ENCODE measurements at places on chromosomes 16 and 17. TPM values are rescaled to one million over a fixed set of nuclear protein-coding genes. Genes with fewer than 3 reads are reported as not detected.

- no peak for DNase-seq
These were observed 251.7 kb downstream of the CPPED1 start for GRCh38 chr16:12551946-12552345.

GTF3C1 gene
- total RNA-seq, result 41.3 TPM

DNA sequence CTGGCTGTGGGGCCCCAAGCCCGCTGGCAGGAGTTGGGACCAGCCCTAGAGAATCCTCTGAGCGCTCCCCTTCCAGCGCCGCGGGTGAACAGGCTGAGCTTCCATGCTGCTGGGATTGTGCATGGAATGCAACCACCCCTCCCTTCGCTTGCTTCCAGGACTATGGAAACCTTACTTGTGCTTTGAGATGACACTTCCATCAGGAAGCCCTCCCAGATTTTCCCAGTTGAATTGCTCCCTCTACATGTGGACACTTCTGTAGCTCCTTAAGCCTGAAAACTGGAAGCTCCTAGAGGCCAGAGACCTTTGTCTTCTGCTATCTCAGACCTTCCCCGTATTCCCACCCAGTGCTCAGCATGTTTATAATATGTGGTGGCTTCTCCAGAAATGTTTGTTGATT is 213.2 kb upstream of the RPL38 start:
- DNase-seq, result no peak

DNA sequence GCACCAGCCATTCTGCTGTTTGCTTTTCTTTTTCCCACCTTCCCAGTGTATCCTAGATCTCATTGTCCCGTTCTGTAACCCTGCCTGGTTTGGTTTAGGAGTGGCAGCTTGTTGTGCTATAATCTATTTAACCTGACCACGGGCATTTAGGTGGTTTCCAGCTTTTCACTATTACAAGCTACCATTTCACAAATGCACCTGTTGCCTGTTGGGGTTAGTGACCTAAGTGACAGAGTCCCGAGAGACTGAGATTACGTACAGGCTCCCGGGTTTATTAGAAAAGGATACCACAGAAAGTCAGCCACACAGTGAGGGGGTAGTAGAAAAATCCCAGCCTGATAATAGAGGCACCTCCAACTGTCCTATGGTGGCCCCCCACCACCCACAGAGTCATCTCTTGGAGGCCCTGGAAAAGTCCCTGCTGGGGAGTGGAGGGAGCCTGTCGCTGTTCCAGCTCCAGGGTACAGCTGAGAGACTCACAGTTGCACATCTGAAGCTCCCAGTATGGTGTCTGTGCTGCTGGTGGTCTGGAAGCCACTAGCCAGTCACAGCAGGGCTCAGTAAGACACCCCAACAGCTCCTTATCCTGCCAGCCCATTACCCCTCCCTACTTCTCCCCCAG is 21.2 kb downstream of the CLEC16A start:
- no peak for DNase-seq

DNA sequence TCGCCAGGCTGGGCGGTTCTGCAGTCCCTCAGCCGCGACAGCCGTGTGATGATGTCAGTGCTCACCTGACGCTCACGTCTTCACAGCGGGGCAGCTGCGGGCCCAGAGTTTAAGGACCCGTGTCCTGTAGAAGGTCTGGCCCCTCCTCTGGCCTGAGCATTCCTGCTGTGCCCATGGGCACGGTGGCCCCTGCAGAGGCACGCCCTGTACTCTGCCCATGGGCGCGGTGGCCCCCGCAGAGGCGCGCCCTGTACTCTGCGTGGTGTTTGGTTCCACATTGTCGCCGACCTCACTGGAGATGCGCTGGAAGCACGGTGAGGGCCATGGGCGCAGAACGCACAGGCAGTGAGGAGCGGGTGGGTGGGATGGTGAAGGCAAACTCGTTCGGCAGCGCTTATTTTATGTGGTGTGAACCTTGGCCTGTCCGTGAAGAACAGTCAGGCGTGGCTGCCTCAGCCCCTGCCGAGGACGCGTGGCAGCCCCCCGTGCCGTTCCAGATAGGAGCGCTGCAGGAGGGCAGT is 122.0 kb downstream of the BANP start:
- DNase-seq, result no peak

DNA sequence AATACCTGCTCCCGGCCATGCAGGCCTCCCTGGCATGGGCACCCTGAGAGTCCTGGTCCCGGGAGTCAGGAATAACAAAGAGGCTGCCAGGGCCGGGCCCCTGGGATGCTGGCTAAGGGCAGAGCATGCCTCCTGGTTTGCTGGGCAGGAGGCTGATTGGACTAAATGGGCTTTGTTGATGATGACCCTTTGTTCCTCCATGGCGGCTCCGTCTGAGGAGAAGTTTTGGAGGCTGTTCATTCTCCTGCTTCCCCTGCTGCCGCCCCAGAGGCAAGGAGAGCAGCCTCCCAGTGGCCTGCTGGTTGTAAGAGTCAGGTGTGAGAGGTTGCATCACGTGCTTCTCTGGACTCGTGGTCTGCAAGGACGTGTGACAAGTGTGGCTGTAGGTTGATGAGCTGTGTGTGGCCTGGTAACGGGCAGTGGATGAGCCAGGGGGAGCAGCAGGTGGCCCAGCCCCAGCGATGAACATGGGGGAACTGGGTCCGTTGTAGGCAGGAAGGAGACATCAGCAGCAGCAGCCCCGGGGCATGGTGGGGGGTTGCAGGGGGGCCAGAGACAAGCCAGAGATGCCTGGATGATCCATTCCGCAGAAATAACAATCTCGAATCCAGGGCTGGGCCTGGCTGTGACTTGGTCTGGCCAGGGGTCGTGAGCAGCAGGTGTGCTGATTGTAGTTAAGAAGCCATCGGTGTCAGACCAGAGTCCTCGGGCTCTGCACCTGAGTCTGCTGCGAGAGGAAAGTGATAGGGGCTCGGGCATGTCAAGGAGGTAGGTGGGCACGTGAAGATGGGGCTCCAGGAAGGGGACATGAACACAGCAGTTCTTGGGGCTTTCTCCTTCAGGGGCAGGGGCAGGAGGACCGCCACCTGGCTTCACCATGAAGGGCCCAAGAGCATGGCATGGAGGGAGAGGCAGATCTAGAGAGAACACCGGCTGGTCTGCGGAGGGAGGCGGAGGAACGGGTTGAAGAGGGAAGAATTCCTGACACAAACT is 101.4 kb downstream of the TNFRSF13B start:
- no peak for DNase-seq

DNA sequence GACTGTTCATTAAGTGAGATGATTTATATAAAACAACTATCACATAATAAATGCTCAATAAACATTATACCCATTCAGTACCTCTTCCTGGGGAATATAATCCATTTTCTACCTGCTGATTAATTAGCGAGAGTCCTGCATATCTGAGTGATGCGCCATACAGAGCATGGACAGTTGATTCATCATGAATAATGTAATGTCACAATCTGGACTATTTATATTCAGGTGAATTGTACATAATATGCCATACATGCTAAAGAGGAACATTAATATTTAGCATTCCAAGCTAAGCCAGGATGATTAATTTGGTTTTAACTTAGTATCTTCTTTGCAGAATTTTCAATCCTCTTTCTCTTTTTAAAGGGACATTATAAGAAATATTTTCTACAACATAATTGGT is 362.0 kb upstream of the XYLT1 start:
- DNase-seq, result no peak
